Activated CD8-positive, alpha-beta memory T cell treated with anti-CD3 and anti-CD28 coated beads for 1 hour (primary cell): ENCODE measurements at places on chromosomes 5 and 9.
A peak's percentile ranks its signal among the peaks of the same experiment; 100 is the strongest.

DNA sequence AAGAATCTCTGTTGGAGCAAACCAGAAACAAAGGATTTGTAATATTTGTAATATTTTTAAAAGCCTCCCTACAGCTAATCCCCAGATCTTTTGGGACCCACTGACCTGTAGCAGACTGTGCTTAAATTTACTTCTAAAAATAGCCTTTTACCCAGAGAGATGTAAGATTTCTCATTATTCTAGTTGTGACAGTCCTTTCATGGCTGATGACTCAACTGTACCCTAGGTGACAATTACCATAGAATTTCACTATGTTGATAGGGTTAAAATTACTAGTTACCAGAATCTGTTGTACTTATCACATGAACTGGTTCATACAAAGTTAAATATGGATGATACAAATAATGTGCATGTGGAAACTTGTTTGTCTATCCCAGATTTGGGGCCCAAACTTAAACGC lies 543.9 kb upstream of the SEMA6A start:
- DNase-seq: no peak

DNA sequence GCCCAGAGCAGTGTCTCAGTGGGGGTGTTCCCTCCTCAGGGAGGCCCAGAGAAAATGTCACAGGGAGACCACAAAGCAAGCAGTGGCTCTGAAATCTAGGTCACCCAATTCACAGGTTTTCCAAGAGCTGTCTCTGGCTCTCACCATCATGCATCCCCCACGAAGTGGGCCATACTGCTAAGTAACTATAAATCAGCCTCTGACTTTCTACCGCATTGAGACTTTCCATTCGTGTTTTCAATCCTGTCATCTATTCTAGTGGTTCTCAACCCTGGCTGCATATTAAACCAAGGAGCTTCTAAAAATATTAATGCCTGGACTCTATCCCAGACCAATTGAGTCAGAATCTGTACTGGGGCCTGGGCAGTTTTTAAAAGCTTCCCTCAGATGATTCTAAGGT lies 2.0 kb upstream of the C1QTNF3 start:
- DNase-seq: no peak

GRCh38 chr5:72280581-72281069 lies 39.4 kb downstream of the MRPS27 start:
- no peak for DNase-seq

DNA sequence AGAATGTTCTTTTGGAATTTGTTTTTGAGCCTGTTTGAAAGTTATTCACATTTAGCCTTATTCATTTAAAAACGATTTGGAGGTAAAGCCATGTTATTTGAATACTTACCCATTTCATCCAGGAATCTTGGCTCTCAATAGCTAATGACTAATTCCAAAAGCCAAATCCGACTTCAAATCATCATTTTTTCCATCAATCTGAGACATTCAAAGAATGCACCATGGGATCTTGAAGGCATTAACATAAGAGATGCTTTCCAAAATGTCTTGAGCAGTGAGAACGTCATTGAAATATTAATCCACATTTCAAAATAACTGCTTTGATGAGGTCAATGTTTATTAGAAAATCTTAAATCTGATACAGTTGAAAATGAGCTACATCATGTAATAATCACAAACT lies 617.0 kb upstream of the RORB start:
- DNase-seq: no peak

GRCh38 chr5:52801329-52801728 lies 13.6 kb downstream of the ITGA1 start:
- DNase-seq: no peak

DNA sequence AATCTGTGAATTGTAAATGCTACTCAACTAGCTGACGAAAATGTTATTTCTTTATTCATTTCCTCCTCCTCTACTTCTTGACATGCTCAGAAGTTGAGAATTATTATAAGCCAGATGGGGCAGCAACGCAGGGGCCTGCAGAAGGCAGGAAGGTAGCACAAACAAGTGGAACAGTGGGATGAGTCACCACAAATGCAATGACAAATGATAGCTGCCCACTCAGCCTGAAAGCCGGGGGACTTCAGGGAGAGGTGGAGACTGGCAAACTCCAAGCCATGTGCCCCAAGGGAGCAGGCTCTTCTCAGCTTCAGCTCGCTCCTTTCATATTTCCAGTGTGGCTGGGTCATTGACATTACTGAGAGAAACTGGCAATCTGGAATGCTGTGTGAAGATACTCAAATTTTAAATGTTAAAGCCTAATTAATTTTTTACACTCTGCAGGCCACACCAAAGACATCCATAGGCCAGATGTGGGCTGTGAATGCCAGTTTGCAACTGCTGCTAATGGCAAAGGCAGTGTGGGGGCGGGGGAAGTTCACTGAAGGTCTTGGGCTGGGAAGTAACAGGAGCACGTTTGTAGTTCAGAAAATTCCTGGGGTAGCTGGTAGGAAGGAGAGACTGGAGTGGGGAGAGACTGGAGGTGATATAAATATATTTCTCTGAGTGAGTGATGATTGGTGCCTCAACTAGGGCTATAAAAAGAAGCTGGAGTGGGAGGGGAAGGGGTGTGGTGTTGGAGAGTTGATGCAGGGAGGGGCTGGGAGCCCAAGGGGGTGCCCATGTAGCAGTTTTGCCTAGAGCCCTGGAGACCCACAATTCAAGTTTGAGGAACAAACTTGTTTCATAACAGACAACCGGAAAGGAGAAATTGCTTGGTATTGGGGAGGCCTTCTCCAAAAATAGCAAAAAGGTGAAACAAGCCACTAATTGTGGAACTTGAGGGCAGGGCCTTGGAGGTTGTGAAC lies 20.8 kb upstream of the ADRB2 start:
- DNase-seq: no peak

GRCh38 chr5:7745882-7746610 lies 104.9 kb downstream of the CFAP90 start:
- DNase-seq: peak; percentile 11
